Fibroblast of skin of left quadriceps (primary cell): ENCODE measurements at places on chromosomes 12 and 14.

- DNase-seq, result no peak
These were observed 304.8 kb upstream of the ATP2B1 start for GRCh38 chr12:90013409-90013808.

DNA sequence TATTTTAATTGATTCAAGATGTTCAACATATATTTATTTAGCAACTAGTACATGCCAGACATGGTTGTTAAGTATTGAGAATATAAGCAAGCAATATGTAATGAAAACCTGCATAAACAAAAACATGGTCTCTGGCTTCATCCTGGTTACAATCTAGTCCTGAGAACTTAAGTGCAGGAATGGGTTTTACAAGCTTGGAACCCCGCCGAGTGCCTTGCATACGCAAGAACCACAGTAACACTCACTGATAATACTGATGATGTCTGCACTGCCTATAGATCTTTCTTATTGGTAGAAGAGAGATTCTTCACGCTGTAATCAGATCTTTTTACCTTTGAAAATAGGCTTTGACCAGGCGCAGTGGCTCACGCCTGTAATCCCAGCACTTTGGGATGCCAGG is 22.9 kb upstream of the CALM1 start:
- no peak for DNase-seq

- no peak for DNase-seq
These were observed 56.4 kb upstream of the CISTR start for GRCh38 chr12:53808023-53808705.

- no peak for DNase-seq
These were observed 355.9 kb downstream of the TMTC2 start for GRCh38 chr12:83042441-83043200.

DNA sequence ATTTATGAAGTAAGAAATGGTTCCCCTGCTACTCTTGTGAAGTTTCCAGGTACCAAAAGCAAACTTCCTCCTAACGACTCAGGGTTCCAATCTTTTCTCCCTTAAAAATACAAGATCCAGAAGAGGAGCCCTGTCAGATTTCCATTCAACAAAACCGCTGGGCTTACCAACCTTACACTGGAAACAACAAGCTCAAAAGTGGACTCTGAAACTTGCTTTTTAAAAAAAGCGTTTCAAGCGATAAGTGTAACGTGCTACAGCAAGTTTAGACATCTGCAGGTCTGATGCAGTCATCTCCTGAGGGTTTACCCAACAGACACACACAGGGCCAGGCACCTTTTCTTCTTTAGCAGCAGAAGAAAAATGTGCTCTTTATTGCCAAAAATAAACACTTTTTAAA is 6.9 kb upstream of the CREBL2 start:
- no peak for DNase-seq

DNA sequence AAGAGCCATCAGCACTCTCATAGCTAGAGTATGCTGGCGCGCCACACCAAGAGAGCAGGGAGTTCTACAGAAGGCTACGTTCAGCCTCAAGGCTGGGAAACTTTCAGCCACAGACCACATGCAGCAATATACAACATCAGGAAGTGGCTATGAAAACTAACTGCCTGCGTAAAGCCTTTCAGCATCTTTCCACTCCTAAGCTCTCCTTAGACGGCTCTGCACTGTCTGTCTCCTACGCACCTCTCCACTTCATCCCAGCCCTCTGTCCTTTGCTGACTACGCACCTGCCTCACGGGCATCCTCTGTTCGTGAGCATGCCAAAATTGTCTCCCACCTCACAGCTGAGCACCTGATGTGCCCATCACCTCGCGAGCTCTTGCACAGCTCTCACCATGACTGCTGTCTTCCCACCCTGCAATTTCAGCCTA is 9.7 kb downstream of the MPHOSPH9 start:
- DNase-seq, result no peak

DNA sequence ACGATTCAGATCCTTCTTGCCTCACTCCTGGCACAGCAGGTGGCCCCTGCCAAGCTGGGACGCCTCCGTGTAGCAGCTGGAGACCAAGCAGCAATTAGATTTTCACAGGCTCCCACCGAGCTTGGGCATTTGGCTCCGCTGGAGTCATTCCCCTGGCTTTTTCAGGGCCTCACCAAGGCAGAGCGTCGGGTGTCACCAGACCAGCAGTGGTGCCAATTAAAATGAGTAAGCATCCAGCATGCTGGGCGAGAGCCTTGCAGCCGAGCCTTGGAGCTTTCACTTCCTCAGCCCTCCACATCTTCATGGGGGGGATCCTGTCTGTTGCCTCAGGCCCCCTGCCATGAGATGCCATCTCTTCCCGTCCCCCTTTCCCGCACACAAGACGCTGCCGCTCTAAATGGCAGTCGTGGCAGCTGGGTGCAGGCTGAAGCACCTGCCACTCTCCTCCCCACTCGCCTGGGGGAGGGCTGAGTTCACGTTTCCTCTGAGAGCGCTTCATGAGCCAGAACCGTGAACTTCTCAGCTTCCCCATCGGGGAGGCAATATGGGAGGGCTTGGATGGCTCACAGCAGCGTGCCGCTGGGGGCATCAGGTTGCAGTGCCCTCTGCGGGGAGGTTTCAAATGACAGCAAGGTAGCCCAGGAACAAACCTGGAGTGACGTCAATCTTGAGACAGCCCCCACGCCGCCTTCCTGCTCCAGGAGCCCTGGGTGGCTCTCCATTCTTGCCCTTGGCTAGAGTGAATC is 11.7 kb downstream of the TPCN1 start:
- DNase-seq, result no peak

DNA sequence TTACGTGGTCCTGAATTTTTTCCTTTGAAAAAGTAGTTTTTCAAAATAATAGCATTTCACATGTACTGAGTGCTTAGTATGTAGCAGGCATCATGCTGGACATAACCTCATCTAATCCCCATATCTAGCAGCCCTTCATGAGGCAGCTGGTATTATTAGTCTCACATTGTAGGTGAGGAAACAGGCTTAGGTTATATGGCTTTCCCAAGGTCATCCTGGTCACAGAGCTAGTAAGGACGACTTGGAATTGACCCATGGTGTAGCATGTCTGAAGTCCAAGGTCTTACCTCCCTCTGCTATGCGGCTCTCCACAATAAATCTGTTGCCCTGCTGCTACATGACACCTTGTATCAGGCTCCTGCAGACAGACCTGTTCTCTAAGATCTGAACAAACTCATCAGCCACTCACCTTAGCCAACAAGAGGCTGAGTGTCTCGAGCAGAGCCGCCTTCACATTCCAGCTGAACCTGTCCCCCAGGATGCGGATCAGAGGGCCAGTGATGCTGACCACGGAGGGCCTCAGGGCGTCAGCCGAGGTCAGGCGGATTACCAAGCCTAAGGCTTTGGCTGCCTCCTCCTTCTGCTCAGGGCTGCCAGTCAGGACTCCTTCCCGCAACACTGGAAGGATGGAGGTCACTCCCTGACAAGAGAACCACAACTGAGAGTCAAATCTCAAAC is 19.7 kb upstream of the RAB35 start:
- no peak for DNase-seq

- DNase-seq, result no peak
These were observed 107.3 kb downstream of the FOXN3 start for GRCh38 chr14:89309670-89310177.
